ENCODE measurements at places on chromosomes 4 and X.

DNA sequence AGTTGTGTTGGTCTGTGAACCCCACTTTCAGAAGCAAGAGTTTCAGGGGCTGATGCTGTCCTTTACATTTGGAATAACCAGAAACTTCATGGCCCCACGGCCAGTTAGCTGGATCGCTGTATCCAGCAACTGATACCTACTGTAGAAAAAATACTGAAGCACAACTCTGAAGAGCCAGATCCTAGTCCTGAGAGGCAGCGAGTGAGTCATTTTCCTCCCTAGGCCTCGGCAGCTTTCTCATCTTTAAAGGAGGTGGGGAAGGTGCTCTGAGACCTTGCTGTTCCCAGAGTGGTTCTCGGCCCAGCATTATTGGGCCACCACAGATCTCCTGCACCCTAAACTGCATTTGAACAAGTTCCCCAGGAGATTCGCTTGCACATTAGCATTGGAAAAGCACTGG is 63.2 kb downstream of the NHS start:
- no peak for DNase-seq

DNA sequence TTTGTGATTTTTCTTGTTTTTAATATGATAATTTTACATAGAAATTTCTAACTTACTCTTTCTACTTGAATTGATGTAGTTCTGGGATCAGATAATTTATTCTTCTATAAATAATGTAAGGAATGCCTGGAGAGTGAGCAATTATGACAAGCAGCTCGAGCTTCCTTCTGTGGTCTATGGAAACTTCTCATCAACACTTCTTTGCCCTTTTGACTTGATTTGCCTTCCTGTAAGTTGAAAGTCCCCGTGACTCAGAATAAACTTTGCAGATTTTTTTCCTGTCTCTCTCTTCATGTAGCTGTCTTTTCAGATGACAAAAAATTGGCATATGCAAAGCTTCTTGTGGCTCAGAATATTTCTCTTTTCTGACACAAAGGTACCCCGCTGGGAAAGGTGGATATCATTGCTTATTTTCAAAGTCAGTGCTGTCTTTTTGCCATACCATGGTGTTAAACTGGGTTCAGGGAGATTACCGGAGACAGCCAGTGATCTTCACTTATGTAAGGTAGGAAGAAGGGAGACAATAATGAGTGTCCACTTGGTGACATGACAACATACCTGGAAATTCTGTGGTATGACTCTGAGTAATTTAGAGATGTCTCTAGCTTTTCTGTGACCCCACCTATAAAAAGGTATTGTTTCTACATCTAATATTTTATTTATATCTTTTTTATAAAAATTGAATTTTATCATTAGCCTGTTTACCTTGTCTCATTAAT is 278.6 kb upstream of the GNPDA2 start:
- no peak for DNase-seq

GRCh38 chr4:17707671-17708070 is 73.8 kb downstream of the FAM184B start:
- no peak for DNase-seq

- DNase-seq, result no peak
These were observed 4.2 kb downstream of the PGM2 start for GRCh38 chr4:37830640-37831039.

DNA sequence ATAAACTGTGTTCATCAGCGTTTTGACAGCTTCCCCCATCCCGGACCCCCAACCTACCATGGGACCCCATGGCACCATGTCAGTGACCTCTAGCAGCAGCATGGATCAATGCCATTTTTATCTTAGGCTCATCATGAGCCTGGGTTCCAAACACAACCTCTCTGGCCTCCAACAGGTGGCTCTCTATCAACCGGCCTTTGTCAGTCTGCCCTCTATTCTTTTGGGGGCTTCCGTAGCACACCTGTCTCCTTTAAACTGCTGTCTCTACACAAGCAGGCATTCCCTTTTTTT is 721 bp upstream of the TMEM150C start:
- no peak for DNase-seq

- no peak for DNase-seq
These were observed 7.6 kb downstream of the RLIM start for GRCh38 chrX:74606799-74607198.

DNA sequence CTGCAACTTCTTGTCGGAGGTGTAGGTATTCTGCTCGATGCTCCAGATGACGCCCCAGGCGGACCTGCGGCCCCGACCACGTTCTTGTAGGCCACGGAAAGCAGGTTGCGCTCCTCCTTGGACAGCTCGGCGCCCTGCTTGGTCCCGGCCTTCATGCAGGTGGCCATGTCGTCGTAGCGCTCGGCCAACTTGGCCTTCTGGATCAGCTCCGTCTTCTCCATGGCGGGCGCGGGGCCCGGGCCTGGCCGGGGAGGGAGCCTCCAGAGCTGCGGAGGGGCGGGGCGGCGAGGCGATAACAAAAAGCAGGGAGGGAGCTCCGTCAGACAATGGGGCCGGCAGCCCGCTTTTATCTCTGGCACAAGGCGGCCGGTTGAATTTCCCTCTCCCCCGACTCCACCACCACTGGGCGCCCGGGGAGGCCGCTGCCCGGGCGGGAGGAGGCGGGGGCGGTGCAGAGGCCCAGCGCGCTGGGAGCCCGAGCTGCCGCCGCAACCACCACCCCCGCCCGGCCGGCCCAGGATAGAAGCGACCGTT is 28.3 kb upstream of the DRP2 start:
- no peak for DNase-seq

- DNase-seq, result no peak
These were observed 250.0 kb downstream of the CBR4 start for GRCh38 chr4:168759959-168760527.

GRCh38 chr4:185637163-185637875 is 102.0 kb upstream of the PDLIM3 start:
- DNase-seq, result no peak

- no peak for DNase-seq
These were observed 105.4 kb upstream of the TBC1D9 start for GRCh38 chr4:140861359-140862176.

GRCh38 chr4:106316773-106317409 is 541 bp downstream of the AIMP1 start:
- no peak for DNase-seq

DNA sequence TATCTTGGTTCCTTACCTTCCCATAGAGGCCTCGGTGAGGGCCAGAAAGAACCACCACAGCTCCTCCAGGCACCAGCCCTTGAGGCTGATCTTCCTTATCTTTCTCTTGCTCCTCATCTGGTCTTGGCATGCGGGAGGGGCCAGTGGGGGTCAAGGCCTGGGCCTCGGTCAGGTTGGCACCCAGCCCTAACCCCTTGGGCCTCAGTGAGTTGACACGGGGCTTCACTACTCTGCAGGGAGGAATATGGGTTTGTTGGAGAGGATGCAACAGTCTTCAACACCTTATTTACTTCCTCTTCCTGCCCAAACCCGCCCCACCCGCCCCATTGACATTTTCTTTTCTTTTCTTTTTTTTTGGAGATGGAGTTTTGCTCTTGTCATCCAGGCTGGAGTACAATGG is 6.0 kb downstream of the GPKOW start:
- DNase-seq, result no peak

DNA sequence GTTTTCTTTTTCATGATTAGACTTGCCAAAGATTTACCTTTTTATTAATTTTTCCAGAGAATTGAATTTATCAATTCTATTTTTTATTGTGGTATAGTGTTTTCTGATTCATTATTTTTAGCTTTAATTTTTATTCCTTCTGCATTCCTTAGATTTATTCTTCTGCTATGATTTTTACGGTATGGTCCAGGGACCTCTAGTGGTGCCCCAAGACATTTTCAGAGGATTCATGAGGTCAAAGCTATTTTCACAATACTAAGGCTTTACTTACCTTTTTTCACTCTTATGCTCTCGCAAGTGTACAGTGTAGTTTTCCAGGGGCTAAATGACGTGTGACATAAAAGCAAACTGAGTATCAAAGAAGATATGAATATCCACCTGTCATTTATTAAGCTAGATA is 8.0 kb downstream of the RADX start:
- no peak for DNase-seq

DNA sequence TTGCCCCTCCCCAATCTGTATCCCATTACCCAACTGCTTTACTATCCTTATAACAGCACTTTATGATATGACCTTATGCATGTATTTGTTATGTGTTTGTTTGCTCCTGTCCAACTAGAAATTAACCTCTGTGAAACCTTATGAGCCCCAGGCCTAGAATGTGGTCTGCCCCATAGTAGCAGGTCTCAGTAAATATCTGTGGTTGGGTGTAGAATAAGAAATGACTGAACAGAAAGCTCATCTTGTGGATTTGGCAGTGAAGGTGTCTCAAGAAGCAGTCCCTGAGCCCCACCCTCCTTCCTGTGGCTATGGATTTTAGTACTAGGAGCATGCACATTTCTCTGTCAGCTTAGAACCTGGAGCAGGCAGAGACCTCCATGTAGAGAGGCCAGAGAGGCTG is 229.0 kb upstream of the LCORL start:
- no peak for DNase-seq

GRCh38 chrX:46582966-46583365 is 9.4 kb downstream of the CHST7 start:
- no peak for DNase-seq

All from stimulated activated CD8-positive, alpha-beta memory T cell treated with anti-CD3 and anti-CD28 coated beads, Interleukin-4, amount 100 ng/mL, for 4 hours (primary cell).